Stimulated activated CD4-positive, alpha-beta T cell treated with anti-CD3 and anti-CD28 coated beads, TNF-alpha, amount 100 ng/mL, for 1 hour (primary cell): ENCODE measurements at places on chromosomes 4 and X.

DNA sequence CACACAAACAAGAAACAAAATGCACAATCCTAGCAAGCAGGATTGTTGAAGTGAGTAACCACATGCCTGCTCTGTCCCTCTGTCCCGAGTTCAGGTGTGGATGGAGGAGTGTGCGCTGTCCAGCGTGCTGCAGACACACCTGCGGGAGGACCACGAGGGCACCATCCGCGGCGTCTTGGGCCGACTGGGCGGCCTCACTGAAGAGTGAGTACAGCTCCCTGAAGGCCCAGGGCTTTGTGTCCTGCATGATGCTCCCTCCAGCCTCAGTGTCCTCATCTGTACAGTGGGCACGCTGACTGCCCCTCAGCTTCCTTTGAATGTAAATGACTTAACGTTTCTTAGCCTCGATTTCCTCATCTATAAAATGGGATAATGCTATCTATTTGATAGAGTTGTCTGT lies 82.5 kb downstream of the EVC start:
- DNase-seq: no peak

DNA sequence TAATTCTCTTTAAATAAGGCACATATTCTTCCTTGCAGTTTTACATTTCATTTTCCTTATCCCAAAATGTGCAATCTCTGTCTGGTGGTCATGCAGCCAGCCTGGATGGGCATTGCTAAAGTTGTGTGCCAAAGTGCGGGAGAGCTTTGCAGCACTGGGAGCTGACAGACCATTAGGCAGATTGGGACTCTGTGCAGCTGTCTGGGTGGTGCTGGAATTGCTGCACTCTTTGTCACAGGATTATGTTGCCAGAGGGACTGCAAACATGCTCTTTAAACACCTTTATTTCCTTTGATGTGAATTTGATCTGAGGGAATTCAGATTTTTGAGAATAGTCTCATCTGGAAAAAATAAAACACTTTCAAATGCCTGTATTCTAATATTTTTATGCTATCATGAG lies 956.2 kb upstream of the DIAPH2 start:
- no peak for DNase-seq

DNA sequence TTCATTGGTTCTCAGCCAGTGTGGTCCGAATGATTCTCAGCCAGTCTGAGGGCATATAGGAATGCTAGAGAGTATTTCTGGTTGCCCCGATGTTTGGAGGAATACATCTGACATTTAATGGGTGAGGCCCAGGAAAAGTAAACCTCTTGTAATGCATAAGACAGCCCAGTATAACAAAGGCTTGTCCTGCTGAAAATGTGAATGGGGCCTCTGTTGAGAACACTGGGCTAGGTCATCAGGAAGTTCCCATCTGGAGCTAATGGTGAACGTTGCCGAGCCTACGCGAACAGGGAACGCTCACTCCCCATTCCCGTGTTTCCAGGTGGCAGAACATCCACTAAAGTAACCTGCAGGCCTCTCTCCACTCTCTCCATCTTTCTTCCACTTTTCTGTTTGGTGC lies 132.0 kb upstream of the CLNK start:
- DNase-seq: no peak

DNA sequence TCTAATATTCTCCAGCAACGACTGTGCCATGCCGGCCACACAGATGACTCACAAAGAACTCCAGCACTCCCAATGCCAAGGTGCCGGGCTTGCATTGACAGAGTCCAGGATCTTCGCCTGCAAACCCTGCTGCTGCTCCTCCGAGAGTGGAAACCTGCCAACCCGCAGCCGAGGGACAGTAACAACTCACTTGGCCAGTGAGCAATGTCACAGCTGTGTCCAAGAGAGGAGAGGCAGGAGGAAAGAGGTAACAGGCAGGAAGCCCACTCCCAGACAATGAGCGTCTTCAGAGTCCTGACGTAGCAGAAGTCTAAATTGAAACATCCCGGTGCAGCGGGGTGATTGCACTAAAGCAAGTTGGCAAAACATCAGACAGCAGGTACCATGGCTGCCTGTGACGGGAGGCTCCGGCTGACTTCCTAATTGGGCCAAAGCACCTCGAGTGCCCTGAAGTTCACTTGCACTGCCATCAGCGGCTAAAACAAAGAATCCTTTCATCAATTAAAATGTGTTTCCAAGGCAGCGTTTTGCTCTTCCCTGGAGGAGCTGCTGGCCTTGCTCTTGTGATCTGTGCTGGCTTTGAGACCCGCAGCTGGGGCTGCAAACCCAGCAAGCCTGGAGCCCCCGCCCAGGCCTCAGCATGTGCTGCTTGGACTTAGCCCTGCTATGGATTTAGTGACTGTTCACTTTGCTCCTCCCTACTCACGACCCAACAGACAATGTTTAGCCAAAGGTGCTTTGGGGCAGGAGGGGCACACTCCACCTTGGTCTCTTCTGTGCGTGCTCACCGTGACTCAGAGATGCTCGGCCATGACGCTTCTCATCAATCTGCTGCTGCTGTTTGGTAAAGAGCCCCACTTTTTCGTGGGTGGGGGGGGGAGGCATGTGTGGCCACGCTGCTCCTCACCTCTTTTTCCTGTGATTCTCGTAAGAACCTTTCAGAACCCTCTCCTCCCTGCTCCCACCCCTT lies 36.5 kb downstream of the DCTD start:
- no peak for DNase-seq

- DNase-seq: no peak
Measured at GRCh38 chrX:17655211-17656034, 81.9 kb upstream of the SCML1 start.

DNA sequence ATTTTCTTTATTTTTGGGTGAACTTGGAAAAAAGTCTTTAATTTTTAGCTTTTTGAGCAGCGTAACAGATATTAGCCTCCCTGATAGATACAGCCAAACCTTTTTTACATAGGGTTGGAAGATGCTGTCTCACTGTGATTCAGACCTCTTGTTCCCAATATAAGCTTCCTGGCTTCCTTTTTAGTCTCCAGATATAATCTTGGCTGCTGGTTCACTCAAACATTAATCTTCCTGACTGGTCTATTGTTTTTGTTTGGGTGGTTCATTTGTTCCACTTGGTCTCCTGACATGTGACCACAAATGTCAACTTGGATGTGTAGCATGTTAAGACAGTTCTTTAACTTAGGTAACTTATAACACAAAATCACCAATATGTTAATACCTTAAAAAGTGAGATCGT lies 23.0 kb downstream of the RPA4 start:
- DNase-seq: no peak

GRCh38 chr4:124449881-124450280 lies 262.7 kb downstream of the ANKRD50 start:
- DNase-seq: no peak

DNA sequence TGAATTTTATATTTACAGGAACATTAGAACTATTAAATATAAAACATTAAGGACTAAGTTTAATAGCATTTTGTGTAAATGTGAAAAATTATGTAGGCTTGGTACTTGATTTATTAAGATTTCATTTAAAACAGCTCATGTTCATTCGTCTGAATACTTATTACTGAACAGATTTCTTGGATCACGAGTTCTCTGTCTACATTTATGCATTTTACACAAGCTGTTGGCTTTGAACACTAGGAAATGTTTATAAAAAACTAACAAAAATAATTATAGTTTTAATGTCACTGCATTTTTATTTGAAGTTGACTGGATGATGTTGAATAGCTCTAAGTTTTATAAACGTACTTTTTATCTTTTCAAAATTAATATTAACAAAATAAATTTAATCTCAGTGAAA lies 888.7 kb downstream of the CCSER1 start:
- no peak for DNase-seq
